HTR-8/SVneo (cell line): ENCODE measurements at places on chromosomes 2 and 18.

- DNase-seq = no peak
Measured at GRCh38 chr2:45084361-45085020, 75.2 kb upstream of the SIX2 start.

DNA sequence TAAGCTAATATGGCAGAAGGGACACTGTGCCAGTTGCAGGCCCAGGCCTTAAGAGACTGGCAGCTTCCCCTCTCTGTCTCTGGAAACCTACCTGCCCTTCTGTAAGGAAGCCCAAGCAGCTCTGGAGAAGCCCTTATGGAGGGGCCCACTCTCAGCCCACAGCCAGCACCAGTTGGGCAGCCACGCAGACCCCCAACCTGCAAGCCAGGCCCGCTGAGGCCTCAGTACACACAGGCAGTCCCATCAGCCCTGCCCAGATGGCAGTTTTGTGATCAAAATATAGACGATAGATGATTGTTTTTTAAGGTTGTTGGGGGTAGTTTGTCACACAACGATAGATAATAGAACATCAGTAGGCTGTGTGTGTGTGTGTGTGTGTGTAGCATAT is 36.8 kb upstream of the ALPP start:
- DNase-seq = no peak

DNA sequence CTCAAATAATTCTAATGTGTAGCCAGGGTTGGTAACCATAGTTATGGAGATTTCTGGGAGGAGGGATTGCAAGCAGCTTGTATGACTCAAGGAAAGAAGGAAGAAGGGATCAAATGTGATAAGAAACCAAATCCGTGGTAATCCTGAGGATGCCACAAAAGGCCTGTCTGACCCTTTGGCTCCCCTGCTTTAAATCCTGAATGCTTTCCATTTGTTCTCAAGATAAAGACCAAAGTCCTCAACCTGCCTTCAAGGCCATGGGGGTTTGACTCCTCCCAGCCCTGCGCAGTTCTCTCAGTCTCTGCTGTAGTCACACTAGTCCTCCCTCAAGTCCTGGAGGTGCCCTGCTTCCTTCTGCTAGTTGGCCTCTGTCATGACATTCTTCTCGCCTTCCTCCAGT is 74.0 kb downstream of the SUMO1 start:
- DNase-seq = no peak

DNA sequence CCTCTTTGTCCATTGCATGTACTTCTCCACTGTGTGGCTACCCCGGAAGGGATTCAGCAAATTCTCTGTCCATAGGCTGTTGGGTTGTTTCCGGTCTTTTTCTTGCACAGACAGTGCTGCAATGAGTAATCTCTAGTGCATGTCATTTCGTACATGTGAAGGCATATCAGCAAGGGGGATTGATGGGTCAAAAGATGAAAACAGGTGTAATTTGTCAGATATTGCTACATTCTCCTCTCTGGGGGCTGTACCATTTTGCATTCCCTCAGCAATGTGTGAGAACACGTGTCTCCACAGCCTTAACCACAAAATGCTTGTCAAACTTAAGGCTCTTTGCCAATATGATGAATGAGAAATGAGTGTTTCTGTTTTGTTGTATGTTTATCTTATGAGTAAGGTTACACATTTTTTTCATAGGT is 60.5 kb downstream of the KLHL29 start:
- DNase-seq = peak; percentile 39

DNA sequence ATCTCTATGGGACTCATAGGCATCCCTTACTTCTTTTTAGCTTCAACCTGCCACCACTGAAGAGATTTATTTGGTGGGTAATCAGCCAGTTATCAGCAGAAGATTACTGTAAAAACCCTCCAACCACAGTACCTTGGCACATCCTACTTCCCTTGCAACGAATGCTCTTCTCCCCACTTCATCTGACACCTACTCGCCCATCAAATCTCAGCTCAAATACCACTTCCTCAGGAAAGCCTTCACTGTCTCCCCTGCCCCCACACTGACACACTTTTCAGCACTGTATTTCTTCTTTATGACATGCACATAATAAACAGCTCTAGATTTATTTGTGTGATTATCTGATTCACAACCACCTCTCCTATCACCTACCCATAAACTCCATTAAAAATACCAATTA is 3.1 kb downstream of the KDSR start:
- no peak for DNase-seq
